Liver (tissue), 10 donors: ENCODE measurements at places on chromosomes 3 and 15. TPM values are rescaled to one million over a fixed set of nuclear protein-coding genes. Genes with fewer than 3 reads are reported as not detected.
A peak's percentile ranks its signal among the peaks of the same experiment; 100 is the strongest.

DNA sequence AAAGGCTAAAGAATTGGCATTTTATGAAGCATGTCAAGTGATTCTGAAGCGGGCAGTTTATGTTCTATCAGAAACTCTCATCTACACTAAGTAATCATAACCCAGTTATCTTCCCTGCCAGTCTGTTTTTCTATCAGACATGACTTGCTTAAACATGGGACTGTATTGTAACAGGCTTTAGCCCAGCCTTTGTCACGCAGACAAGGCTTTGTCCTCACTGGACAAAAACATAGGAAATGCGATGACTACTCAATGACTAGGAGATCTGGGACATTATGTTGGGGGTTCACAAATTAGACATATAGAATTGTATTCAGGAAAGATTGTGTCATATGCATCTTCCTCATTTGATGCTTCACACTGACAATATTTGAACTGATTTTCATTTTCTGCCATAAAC lies 115.5 kb downstream of the GADL1 start:
- no peak for DNase-seq

DNA sequence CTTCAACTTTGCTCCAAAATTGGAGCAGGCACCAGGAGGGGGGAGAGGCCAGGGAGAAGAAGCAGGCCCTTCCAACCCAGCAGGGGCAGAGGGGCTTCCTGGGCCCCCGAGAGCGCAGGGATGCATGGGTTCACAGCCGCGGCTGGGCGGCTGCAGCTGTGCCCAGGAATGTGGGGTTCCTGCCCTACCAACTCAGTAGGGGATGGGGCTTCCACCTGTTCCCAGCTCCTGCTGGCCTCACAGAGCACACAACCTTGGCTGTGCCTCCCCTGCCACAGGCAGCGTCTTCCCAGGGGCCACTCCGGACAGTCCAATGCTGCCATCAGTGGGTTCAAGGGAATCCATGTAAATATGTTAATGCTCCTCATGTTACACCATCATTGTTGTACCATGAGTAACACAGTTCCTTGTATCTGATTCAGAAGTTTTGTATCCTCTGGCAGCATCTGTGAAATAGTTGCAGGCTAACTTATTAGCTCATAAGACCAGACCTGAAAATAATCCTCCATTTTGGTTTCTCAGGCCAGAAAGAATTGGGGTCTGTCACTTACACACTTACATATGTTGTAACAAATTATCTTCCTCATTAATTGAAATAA lies 12.1 kb upstream of the SIAH2 start:
- no peak for DNase-seq

GRCh38 chr3:4999531-5000184 lies 20.4 kb downstream of the BHLHE40 start:
- DNase-seq: no peak

- DNase-seq: no peak
These were observed 137.1 kb downstream of the IGF1R start for GRCh38 chr15:98785431-98785806.

DNA sequence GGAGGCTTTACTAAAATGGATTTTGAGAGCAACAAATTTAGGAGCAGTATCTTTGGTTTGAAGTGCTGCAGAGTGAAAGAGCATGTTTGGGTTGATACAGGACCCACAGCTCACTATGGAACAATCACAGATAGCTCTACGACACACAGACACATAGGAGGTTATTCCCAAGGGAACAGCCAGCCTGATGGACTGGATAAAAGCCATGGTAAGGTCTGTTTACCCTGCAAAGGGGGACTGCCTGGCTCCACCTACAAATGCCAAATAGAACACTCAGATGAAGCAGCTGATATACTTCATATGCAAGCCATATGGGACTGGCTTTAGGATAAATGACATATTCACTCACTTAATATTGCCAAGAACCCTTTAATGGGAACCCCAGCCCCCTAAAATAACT lies 75.4 kb downstream of the CDC25A start:
- DNase-seq: no peak

GRCh38 chr3:186931532-186932280 lies 1.4 kb downstream of the ST6GAL1 start:
- peak; percentile 78 for DNase-seq

- peak; percentile 29 for DNase-seq
These were observed 95.7 kb upstream of the ALDH1A3 start for GRCh38 chr15:100783760-100784492.

DNA sequence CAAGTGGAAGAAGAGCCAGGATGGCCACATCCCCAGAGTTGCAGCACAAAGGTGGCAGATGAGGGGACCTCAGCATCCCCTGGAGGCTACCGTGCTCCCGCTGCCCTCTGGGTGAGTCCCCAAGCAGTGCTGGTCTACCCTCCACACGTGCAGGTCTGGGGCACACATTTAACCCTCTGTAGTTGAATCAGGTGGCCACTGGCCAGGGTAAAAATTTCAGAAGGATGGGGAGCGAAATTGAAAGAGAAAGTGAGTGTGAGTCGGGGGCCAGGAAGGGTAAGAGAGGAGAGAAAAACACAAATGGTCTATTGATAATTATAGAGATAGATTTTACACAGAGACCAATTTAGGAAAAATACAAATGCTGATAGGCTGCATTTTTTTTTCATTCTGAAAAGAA lies 139.5 kb upstream of the EIF1B start:
- DNase-seq: no peak

DNA sequence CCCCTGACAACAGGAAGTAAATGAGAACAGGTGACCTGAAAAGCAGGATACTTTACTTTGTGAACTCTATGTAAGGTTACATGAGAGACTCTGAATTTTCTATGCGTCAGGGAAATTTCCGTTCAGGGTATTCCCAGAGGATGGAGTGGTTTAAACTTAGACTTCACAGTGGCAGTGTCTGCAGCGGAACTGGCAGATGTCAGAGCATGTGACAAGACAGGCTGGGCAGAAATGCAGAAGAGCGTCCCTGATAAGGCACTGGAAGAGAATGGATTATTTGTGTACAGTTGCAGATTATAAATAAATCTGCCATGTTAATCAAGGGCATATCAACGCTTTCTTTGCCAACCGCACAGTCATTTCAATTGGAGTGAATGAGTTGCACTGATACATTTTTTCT lies 598.4 kb upstream of the ZNF717 start:
- no peak for DNase-seq

DNA sequence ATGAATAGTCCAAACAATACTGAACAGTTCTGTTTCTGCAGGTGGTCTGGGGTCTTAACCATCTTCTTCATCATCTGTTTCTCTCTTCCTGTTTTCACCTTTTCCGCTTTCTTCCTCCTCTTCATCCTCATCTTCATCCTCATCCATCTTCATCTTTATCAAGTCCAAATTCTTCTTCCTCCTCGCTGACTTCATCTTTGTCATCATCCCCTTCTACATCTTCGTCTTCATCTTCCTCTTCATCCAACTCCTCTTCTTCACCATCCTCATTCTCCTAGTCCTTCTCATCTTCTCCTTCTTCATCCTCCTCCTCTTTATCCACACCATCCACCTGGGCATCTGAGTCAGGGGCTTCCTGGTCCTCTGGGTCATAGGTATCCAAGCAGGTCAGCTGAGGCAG lies 16.5 kb upstream of the CFAP161 start:
- no peak for DNase-seq

DNA sequence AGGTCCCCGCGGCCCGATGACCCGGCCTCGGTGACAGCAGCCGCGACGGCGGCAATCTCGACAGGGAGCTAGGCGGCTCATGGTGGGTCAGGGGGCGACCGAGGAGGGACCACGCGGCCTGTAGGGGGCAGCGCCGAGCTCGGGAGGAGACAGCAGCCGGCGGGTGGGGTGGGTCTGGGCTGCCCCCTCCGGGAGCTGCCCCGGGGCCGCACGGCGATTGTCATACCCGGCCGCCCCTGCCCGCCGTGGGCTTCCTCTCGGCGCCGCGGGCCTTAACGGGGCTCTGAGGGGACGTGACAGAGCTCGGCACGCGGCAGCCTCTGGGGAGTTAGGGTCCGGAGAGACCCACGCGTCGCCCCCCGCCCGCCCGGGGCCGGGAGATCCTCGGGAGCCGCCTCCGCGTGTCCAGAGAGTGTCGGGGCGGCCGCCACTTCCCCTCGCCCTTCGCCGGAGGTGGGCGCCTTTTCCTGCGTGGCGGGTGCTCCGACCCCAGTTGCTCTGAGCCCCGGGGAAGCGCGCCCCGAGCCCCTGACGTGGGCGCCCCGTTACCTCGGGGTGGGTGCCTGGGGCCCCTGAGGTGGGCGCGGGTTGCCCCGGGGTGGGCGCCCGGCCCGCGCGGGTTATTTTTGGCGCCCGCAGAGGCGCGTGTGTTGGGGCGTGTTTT lies 539 bp upstream of the PLCL2 start:
- peak; percentile 80 for DNase-seq

GRCh38 chr3:8648909-8649741 lies 4.5 kb upstream of the SSUH2 start:
- DNase-seq: no peak

DNA sequence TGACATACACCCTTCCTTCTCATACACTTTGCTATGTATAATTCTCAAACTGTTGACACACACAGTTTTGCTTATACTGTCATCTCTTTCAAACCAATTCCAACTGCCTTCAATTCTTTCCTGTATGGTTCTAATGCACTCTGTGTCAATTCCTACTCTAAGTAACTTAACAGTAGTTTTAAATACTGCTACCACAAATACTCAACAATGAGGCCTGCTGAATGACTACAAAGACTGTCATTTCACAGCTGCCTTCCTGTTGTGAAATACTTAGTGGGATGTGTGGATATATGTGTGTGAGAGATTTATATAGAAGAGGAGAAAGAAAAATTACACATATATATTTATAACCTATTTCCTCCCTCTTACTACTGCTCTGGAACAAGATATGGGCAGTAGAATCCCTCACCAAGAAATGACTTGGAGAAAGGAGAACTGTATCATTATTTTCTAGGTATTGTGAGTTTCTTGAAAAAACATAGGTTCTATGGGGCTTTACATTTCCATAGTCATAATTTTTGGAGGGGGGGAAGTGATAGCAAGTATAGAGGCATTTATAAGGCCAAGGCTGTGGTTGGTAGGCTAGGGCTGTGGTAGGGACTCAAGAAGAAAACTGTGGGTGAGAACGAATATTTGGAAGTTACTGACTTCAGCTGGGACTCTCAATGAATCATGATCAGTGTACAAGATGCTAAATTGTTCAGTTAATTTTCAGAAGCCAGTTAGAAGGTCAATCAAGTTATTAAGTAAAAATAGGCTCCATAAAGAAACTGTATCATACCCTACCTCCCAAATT lies 88.7 kb downstream of the ANKRD28 start:
- no peak for DNase-seq

DNA sequence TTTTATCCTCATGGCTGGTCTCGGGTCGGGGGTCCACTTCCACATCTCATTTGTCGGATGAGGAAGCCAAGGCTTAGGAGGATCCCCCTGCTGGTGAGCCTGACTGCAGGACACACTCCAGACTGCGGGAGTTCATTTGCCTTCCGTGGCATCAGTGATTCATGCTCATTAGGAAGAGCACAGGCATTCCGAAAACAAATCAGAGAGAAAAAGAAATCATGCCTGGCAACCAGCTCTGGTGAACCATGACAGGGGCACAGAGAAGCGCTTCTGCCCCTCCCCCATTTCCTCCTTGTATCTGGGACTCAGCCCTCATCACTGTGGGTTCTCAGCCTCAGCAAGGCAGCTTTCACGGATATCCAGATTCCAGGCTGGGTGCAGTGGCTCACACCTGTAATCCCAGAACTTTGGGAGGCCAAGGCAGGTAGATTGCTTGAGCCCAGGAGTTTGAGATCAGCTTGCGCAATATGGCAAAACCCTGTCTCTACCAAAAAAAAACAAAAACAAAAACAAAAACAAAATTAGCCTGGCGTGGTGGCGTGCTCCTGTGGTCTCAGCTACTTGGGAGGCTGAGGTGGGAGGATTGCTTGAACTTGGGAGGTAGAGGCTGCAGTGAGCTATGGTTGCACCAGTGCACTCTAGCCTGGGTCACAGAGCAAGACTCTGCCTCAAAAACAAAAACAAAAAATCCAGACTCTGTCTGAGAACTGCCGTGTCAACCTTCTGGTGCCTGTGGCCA lies 28.4 kb downstream of the IRAK2 start:
- DNase-seq: no peak

DNA sequence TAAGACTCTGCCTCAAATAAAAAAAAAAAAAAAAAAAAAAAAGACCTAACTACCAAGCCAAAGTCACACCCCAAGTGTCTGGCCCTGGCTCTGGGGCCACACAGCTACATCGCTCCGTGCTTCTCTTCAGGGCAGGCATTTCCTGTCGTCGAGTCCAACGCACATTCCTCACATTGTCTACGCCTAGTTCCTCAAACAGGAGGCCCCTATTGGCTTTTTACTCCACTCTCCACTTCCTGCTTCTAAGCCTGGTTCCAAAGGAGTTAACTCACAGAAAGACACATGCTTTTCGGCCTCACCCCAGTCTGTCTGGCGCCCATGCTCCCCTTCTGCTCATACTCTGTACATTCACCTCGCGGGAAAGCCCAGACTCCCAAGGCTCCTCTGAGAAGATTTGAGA lies 28.8 kb downstream of the KNG1 start:
- DNase-seq: no peak

DNA sequence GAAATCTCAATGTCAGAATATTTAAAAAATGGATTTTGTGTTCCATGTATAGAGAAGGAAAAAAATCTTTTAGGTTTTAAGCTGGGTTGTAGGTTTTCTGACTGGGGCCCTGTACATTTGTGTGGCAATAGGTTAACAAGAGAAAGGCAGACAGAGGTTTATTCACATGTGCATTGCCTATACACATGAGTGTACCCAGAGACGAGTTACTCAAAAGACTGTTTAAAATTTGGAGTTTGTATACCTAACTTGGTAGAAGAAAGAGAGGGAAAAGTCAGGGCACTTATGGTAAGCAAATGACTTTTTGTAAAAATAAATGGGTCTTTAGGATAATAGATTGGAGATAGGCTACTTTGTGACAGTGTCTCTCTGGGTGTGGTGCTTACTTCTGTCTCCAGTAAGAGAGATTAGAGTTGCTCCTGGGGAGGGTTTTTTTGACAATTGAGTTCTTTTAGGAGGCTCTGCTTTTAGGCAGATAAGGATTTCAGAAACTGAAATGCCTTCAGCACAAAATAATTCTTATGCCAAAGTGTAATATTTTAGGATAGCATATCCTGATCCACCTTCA lies 225.2 kb downstream of the TCF12 start:
- no peak for DNase-seq

- no peak for DNase-seq
These were observed 10.1 kb downstream of the USP3 start for GRCh38 chr15:63514531-63514943.

- no peak for DNase-seq
These were observed 202.7 kb downstream of the EDEM1 start for GRCh38 chr3:5390221-5390620.

The PLXND1 gene
- 39.4 TPM for total RNA-seq

The CLEC3B gene
- total RNA-seq: 7.7 TPM

The ZNF106 gene
- total RNA-seq: 21.0 TPM

The FBXW12 gene
- total RNA-seq: not detected
